ENCODE measurements at places on chromosomes 13 and 19.

- DNase-seq: no peak
Measured at GRCh38 chr13:108911807-108912206, 282.4 kb downstream of the MYO16 start.

- no peak for DNase-seq
Measured at GRCh38 chr19:51783372-51783771, 11.6 kb upstream of the FPR3 start.

DNA sequence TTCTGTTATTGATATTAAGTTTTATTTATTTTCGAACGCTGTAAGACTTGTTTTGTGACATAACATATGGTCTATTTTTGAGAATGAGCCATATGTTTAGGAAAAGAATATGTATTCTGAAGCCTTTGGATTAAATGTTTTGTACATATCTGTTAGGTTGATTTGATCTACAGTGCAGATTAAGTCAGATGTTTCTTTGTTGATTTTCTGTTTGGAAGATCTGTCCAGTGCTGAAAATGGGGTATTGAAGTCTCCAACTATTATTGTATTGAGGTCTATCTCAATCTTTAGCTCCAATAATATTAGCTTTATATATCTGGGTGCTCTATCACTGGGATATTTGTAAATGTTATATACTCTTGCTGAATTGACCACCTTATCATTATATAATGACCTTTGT is 97.9 kb downstream of the MTUS2 start:
- DNase-seq: no peak

DNA sequence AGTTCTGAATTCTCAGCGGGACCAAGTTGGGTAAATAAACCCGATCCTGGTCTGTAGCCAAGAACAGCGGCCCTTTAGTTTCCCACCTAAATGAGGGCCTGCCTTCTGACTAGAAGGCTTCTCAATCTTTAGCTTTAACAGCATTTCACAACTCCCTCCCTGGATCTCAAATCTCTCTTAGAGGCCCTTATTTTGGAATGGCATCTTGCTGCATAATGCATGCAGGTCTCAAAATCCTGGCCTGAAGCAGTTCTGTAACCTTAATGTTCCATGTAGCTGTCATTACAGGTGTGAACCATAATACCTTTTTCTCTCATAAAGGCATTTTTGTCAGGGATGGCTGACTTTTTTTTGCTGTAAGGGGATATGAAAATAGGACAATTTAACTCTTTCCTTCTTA is 29.5 kb downstream of the ZNF90 start:
- no peak for DNase-seq

- no peak for DNase-seq
Measured at GRCh38 chr13:98471934-98472333, 105.0 kb downstream of the STK24 start.

DNA sequence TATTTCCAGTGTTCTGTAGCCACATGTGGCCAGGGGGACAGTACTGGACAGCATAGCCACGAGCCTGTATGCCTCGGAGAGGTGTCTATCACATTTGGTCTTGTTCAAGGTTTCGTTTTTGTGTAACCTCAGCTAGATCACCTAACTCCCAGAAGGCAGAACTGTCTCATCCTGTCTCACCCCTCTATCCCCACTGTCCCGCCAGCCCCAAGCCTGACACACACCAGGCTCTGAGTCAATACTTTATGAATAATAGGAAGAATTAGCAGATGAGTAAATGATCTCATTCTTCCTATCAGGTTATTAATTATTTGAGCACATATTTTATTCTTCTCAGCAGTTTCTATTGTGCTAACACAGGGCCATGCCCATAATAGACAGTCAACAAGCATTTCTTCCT is 132.2 kb downstream of the NUFIP1 start:
- no peak for DNase-seq

- no peak for DNase-seq
Measured at GRCh38 chr19:18401580-18402112, 4.2 kb upstream of the LRRC25 start.

DNA sequence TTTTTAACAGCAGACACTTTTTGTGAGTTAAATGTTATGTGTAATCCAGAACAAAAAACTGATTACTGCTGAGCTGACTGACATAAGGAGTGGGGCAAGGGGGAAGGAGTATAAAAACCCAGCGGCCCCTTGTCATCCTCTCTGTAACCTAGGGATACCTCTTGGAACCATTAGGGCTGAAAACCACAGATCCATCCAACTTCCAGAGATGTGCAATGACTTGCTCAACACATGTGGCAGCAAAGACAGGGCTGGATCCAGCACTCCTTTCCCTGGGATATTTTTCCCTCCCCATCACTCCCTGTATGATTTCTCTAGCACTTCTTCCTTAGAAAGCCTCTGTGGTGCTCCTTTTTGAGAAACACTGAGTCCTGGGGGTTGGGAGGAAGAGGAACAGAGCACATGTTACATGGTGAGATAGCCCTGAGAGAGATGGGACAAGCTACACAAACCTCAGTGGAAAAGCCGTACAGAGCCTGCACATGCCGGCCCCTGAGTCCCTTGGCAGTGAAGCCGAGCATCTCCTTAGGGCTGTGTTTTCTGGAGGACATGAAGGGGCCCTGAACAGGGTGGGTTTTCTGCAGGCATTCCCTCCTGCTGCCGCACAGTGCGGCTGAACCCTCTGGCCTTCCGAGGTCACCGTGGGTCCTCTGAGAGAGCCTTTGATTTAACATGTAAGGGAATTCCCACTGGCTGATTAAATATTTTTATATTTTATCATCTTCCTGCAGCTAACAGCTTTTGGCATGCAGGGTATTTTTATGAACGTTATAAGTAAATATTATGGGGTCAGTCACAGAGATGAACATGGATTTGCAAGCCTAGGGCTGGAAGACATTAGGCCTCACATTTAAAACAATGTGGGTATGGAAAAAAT is 219.9 kb downstream of the COG6 start:
- no peak for DNase-seq
